Germinal center (tissue), 1 donor: ENCODE measurements at places on chromosomes 3 and 15.

GRCh38 chr3:188531210-188531609 lies 377.3 kb downstream of the LPP start:
- DNase-seq: no peak

- peak; percentile 27 for DNase-seq
These were observed 20.6 kb downstream of the MYH15 start for GRCh38 chr3:108489776-108490175.

DNA sequence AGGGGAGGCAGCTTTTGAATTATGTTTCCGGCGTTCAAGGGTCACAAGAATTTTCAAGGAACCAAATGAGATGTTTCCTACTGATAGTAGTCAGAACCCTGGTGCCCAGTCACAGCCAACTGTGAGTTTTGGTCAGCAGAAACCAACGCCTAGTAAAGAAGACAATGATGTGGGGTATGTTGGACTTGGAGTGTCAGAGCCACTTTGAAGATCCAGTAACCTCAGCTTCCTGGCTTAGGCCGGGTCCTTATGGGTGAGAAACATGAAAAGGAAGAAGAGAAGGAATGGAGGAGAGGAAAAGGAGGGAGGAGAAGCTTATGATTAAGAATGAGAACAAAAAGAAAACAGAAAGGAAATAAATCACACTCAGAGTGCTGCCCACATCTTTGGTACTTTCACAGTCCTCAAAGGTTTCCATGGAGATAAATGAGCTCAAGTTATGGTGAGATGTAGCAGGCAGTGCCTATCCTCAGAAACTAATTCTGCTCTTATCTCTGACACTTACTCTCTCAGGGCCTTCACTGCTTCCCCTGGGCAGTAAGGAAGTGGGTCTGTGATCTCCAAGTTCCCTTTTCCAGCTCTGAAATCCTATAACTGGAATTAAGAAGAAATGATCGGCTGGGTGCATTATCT lies 2.0 kb upstream of the MCF2L2 start:
- DNase-seq: no peak

- DNase-seq: peak; percentile 19
These were observed 951 bp downstream of the TARS3 start for GRCh38 chr15:101723171-101723873.

- DNase-seq: no peak
These were observed 187.5 kb downstream of the DOCK3 start for GRCh38 chr3:50862221-50862620.

DNA sequence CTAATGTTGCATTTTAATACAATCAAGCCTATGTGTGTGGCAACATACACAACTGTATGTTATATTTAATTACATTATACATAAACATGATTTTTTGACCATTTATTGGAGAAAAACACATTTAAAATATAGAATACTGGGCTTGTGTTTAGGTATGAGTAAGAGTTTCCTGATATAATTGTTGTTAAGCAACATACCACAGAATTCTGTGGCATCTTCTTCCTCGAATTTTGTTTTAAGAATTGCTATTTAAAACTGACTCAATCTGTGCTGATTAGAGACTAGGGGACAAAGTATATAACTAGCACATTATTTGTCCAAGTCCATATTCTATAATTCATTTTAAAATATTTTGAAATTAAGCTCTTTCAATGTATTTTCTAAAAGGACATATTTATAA lies 376.8 kb upstream of the THBS1 start:
- no peak for DNase-seq
